ENCODE measurements at places on chromosomes 1 and 21.

- H3K36me3 ChIP-seq = no peaks in the 10 kb centered on the region
- H3K4me1 ChIP-seq = peaks cover 61% of the 10 kb centered on the region
- peaks cover 2% of the 10 kb centered on the region for H3K27me3 ChIP-seq
- H3K4me3 ChIP-seq = no peak overlapping the region
Measured at GRCh38 chr1:172339842-172340241, 80.6 kb upstream of the C1orf105 start.

DNA sequence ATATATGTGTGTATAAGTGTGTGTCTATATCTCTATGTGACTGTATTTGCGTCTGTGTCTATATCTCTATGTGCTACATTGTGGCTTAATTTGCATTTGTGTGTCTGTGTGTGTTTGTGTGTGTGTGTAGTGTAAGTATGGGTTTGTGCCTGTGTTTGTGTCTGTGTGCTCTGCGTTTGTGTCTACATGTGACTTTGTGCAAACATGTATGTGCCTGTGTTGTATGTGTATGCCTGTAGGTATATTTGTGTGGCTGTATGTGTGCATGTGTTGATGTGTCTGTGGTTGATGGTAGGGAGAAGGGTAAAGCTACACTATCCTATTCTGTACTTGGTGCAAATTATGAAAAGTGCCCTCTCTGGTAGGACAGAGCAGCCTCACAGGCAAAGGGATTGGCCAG is 7.3 kb upstream of the FGGY start:
- H3K27ac ChIP-seq = no peak overlapping the region
- DNase-seq = no peak
- peaks cover 2% of the 10 kb centered on the region for H3K4me1 ChIP-seq
- H3K4me3 ChIP-seq = no peak overlapping the region
- H3K36me3 ChIP-seq = no peaks in the 10 kb centered on the region

- no peak for DNase-seq
- peaks cover 9% of the 10 kb centered on the region for H3K27me3 ChIP-seq
- no peak overlapping the region for H3K27ac ChIP-seq
- H3K4me3 ChIP-seq = no peak overlapping the region
- no peaks in the 10 kb centered on the region for H3K4me1 ChIP-seq
Measured at GRCh38 chr1:36847186-36847585, 187.1 kb downstream of the GRIK3 start.

- H3K36me3 ChIP-seq = no peaks in the 10 kb centered on the region
- peaks cover 46% of the 10 kb centered on the region for H3K27me3 ChIP-seq
- H3K4me1 ChIP-seq = no peaks in the 10 kb centered on the region
- H3K27ac ChIP-seq = no peak overlapping the region
- H3K4me3 ChIP-seq = no peak overlapping the region
- no peak for DNase-seq
Measured at GRCh38 chr1:15139654-15140350, 13.7 kb upstream of the TMEM51 start.

DNA sequence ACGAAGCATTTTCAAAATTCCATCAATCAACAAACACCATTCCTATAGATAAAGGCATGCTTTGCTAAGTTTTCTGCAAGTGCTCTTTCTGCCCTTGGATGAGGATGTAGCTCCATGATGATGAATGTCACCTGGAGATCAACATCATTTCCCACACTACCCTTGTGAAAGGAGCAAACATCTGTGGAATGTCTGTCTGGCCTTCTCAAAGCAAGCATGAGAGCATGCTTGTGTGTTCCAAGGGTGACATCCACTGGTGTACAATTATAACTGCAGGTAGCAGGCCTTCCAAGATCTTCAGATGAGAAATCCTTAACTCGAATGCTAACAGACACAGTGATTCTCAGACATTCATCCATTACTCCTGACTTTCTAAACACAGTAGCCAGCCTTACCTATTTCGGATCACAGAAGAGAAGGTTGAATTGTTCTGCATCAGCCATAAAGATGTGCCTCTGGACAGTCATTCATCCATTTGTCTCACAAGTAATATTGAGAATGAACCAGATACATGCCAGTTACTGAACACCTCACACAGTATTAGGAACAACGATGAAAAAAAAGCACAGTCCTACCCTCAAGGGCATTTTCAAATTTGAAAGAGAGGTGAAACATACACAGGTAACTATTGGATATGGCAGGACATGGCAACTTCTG is 162.4 kb downstream of the TPR start:
- peak; percentile 31 for DNase-seq
- H3K27ac ChIP-seq = no peak overlapping the region
- no peaks in the 10 kb centered on the region for H3K36me3 ChIP-seq
- H3K4me1 ChIP-seq = no peaks in the 10 kb centered on the region

GRCh38 chr1:202752774-202753173 is 42.5 kb upstream of the SYT2 start:
- no peak for DNase-seq
- no peak overlapping the region for H3K27ac ChIP-seq
- H3K4me1 ChIP-seq = no peaks in the 10 kb centered on the region
- H3K4me3 ChIP-seq = no peak overlapping the region

DNA sequence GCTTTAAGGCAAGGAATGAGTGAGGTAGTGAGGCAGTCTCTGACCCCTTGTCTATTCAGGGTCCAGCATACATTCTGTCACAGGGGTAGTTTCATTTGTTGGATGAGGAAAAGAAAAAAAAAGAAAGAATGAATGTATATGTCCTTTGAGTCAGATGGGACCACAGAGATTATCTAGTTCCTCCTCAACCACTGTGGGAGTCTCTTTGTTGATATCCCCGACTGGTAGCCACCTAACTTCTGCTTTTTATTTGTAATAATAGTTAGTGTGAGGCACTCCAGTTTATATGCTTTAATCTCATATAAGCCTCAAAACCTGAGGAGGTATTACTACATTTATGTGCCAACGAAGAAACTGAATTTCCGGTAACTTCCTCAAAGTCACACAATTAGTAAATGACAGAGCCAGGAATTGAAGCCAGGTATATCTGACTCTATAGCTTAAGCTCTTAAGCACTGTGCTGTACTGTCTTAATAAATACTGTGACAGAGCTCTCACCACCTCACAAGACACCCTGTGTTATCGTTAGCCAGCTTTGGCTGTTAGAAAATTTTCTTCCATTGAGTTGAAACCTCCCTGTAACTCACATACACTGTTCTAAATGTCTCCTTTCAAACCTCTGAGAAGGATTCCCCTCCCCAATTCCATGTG is 82.2 kb downstream of the MDM4 start:
- no peak for DNase-seq
- no peak overlapping the region for H3K4me3 ChIP-seq
- peaks cover 6% of the 10 kb centered on the region for H3K36me3 ChIP-seq
- no peak overlapping the region for H3K27ac ChIP-seq
- no peaks in the 10 kb centered on the region for H3K27me3 ChIP-seq
- no peaks in the 10 kb centered on the region for H3K4me1 ChIP-seq

- H3K4me1 ChIP-seq = peaks cover 23% of the 10 kb centered on the region
- DNase-seq = no peak
Measured at GRCh38 chr1:6872573-6873261, 87.5 kb downstream of the CAMTA1 start.

DNA sequence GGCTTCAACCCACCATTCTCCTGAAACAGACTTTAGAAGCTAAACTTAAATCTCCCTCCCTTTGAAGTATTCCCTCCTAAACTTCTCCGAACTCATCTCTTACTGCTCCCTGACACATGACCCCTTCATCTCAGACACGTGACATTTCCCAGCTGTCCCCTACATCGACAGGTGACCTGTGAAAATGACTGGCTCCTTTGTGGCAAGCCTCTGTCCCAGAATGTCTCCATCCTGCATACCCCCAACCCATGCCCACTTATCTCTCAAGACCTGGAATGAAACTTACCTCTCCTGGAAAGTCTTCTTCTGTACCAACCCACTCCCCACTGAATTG is 4.2 kb downstream of the FMOD start:
- no peak overlapping the region for H3K27ac ChIP-seq
- no peak overlapping the region for H3K4me3 ChIP-seq
- H3K4me1 ChIP-seq = peaks cover 12% of the 10 kb centered on the region
- H3K27me3 ChIP-seq = peaks cover 14% of the 10 kb centered on the region
- DNase-seq = no peak
- no peaks in the 10 kb centered on the region for H3K36me3 ChIP-seq

- H3K27ac ChIP-seq = no peak overlapping the region
- DNase-seq = no peak
- H3K4me1 ChIP-seq = no peaks in the 10 kb centered on the region
Measured at GRCh38 chr1:215059947-215060346, 22.6 kb upstream of the KCNK2 start.

GRCh38 chr1:53089478-53090226 is 27.6 kb downstream of the PODN start:
- no peak for DNase-seq
- H3K36me3 ChIP-seq = no peaks in the 10 kb centered on the region
- no peak overlapping the region for H3K4me3 ChIP-seq
- no peaks in the 10 kb centered on the region for H3K27me3 ChIP-seq
- no peaks in the 10 kb centered on the region for H3K4me1 ChIP-seq
- H3K27ac ChIP-seq = no peak overlapping the region

DNA sequence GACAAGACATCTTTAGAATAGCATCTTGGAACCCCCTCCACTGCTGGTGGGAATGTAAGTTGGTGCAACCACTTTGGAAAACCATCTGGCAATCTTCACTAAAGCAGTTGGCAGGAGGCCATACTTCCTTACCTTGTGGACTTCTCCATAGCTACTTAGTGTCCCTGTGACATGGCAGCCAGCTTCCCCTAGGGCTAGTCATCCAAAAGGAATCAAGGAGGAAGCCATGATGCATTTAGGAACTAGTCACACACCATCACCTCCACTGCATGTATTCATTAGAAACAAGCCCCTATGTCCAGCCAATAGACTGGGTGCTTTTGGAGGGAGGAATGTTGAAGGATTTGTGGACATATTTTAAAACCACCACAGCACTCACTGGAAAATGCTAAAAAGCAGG is 19.9 kb downstream of the MX2 start:
- peaks cover 25% of the 10 kb centered on the region for H3K36me3 ChIP-seq
- no peaks in the 10 kb centered on the region for H3K27me3 ChIP-seq
- DNase-seq = no peak
- H3K4me3 ChIP-seq = no peak overlapping the region
- H3K27ac ChIP-seq = no peak overlapping the region

DNA sequence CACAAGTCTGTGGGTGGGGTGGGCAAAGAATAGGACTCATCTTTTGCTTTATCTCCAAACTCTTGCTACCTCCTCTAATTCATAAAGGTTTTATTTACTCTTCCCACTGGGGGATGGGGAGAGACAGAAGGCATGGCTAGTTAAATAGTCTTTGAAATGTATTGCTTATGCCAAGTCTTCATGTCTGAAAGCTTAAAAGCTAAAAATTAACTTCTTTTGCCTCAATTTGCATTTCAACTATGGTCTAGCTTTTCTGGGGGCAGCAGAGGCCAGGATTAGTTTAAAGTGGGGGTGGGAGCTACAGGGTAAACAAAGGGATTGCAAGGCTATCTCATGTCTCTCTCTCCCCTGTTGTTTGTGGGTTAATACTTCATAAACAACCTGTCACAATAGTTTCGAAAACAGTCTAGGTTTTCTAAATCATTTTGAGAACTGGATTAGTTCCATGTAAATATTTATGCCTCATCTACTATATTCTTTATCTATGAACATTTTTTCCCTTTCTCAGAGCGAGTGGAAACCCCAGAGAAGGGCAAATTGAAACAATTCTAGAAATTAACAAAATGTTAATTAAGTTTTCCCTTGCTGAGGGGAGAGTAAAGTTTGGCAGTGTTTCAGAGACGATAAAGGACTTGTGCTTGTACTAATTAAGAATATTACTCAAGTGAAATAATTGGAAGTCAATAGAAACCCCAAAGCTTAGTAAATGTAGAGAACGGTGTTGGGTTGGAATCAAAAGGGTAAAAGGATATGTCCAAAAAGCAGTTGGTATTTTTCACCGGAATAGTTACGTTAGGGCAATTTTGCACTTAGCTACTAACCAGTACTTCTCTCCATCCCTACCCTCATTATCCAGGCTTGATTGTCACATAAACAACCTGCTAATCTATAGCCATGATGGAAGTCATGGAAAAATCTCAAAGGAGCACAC is 182.2 kb downstream of the GIPC2 start:
- no peaks in the 10 kb centered on the region for H3K36me3 ChIP-seq
- no peak overlapping the region for H3K4me3 ChIP-seq
- peaks cover 7% of the 10 kb centered on the region for H3K27me3 ChIP-seq
- H3K4me1 ChIP-seq = no peaks in the 10 kb centered on the region
- no peak overlapping the region for H3K27ac ChIP-seq

- peaks cover 15% of the 10 kb centered on the region for H3K4me1 ChIP-seq
- DNase-seq = no peak
- no peak overlapping the region for H3K27ac ChIP-seq
- H3K36me3 ChIP-seq = no peaks in the 10 kb centered on the region
Measured at GRCh38 chr1:222048094-222048595, 306.3 kb upstream of the DUSP10 start.

DNA sequence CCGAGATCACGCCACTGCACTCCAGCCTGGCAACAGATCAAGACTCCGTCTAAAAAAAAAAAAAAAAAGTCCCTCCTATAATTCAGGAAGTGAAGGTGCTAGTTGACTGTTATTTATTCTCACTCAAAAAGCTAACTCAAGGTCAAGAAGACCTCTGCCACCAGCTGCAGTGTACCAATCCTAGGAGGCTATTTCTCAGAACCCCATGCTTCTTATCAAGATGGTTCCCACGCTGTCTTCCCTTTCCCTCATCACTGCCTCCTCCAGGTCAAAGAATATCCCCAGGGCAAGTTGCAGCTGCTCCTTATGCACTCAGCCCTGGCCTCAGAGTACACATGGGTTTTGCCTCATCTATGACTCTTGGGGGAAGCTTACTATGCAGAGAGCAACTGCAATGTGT is 53.6 kb downstream of the RERE start:
- DNase-seq = no peak
- H3K27me3 ChIP-seq = no peaks in the 10 kb centered on the region
- H3K4me1 ChIP-seq = peaks cover 12% of the 10 kb centered on the region
- H3K36me3 ChIP-seq = peaks cover 8% of the 10 kb centered on the region
- H3K4me3 ChIP-seq = no peak overlapping the region

DNA sequence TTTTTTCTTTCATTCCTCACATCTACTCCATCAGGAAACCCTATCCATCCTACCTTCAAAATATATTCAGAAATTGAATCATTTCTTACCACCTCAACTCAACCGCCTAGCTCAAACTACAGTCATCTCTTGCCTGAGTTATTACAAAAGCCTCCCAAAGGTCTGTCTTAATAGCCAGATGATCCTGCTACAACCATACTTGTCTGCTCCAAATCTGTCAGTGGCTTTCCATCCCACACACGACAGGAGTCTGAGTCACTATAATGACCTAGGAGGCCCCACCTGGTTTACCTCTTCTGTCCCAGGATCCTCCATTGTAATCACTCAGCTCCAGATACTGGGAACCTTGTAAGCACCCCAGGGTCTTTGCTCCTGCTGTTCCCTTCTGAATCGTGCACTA is 37.1 kb upstream of the IL12RB2 start:
- peaks cover 47% of the 10 kb centered on the region for H3K4me1 ChIP-seq
- H3K4me3 ChIP-seq = no peak overlapping the region
- H3K27ac ChIP-seq = peak overlapping the region; percentile 20

- DNase-seq = peak; percentile 71
- H3K36me3 ChIP-seq = no peaks in the 10 kb centered on the region
- no peaks in the 10 kb centered on the region for H3K27me3 ChIP-seq
Measured at GRCh38 chr1:203320591-203321272, 15.4 kb downstream of the BTG2 start.

- no peaks in the 10 kb centered on the region for H3K4me1 ChIP-seq
- no peak overlapping the region for H3K27ac ChIP-seq
- peaks cover 26% of the 10 kb centered on the region for H3K27me3 ChIP-seq
Measured at GRCh38 chr1:175471039-175471800, 272.2 kb downstream of the TNR start.

All from activated CD4-positive, alpha-beta T cell treated with anti-CD3 and anti-CD28 coated beads for 36 hours (primary cell).